SHP77 treated with DMSO at 0.1 percent for 48 hours (cell line): ENCODE measurements at places on chromosomes 3 and 15.

DNA sequence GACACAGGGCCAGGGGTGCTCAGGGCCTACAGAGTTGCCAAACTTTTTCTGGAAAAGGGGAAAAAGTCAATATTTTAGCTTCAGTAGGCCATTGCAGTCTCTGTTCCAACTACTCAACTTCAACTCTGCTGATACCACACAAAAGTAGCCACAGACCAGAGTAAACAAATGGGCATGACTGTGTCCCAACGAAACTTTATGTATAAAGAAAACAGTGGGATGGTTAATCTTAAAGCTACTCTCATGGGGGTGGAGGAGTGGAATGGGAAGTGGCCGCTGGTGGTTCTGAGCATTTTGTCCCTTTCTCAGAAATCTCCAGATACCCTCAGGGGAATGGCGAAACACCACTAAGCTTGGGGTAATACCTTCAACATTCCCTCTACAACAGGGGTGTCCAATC is 69.9 kb downstream of the OSBPL10 start:
- DNase-seq: no peak

GRCh38 chr15:45417303-45417950 is 39.1 kb upstream of the GATM start:
- DNase-seq: no peak

GRCh38 chr15:42069496-42070278 is 24.7 kb downstream of the PLA2G4D start:
- no peak for DNase-seq

GRCh38 chr15:60614028-60614427 is 135.1 kb upstream of the ICE2 start:
- DNase-seq: no peak

- no peak for DNase-seq
Observed at GRCh38 chr15:62840526-62841268, 201.8 kb upstream of the TPM1 start.

- DNase-seq: no peak
Observed at GRCh38 chr15:71072423-71072822, 42.8 kb upstream of the THSD4 start.

- DNase-seq: no peak
Observed at GRCh38 chr15:67180035-67180434, 74.4 kb downstream of the AAGAB start.

DNA sequence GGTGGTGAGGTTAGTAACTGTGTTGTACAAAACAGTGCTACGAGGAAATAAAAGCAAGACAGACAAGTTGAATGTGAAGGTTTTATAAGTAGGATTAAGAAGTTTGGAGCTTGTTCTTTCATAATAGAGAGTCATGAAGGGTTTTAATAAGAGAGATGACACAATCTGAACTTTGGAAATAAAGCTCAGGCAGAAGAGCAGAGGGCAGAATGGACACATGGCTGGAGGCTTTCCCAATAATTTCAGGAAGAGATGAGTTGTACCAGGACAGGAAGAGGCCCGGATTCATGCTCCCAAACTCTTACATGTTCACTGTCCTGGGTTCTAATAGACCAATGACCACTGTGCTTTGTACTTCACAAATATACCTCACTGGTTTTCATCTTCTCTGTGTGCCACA is 194.8 kb downstream of the SLC9A9 start:
- DNase-seq: no peak

- DNase-seq: no peak
Observed at GRCh38 chr3:194075802-194076460, 60.0 kb upstream of the HES1 start.

DNA sequence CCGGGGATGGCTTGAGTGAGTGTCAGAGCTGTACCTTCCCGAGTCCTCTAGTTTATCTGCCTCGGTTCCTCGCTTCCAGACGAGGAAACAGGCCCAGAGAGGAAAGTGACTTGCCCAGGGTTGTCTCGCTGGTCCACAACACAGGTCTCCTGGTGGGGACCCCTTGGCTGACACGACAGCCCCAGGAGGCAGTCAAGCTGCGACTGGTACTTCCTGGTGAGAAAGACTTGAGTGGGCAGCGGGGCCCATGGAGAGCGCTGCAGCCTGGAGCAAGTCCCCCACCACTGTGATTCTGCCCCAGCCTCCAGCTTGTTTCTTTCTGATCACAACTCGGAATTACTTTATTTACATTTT is 600 bp upstream of the CHRNA5 start:
- DNase-seq: no peak

- no peak for DNase-seq
Observed at GRCh38 chr3:126964950-126965349, 18.0 kb upstream of the PLXNA1 start.
